8988T (cell line): ENCODE measurements at places on chromosomes 1 and 21.

DNA sequence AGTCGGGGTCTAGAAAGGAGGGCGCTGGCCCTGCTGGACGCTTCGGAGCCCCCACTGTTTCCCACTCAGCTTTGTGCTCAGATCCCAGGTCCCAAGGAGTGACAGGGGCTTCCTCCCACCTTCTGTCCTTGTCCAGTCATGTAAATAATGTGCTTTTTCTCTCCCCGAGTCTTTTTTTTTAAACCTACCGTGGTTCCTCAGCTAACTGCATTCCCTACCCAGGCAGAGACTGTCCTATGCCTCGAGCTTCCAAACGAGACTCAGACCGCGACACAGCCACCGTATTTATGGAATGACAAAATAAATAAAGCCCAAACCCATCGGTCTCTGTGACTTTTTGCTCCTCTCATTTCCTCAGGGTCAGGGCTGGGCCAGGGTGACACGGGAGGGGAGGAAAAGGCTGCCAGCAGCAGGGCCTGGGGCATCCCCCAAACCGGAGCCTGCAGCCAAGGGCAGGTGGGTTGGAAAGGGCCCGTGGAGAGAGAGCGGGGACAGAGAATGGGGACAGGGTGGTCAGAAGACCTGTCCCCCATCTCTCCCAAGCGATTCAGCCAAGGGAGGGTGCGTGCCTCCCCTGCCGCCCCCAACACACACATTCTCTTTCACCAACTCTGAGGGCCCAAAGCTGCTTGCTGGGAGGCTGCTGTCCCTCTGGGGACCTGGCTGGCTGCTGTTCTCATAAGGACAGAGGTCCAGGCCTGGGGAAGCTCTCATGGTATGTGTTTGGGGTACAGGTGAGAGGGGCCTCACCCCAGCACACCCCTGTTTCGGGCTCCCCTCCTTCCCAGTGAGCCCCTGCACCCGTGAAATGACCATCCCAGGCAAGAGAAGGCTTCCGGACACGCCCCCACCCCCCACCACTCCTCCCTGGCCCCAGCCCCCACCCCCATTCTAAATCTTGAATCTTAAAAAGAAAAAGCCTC lies 55.4 kb downstream of the KCNAB2 start:
- DNase-seq, result no peak

- DNase-seq, result no peak
Observed at GRCh38 chr1:207845109-207845508, 65.8 kb downstream of the CD34 start.

DNA sequence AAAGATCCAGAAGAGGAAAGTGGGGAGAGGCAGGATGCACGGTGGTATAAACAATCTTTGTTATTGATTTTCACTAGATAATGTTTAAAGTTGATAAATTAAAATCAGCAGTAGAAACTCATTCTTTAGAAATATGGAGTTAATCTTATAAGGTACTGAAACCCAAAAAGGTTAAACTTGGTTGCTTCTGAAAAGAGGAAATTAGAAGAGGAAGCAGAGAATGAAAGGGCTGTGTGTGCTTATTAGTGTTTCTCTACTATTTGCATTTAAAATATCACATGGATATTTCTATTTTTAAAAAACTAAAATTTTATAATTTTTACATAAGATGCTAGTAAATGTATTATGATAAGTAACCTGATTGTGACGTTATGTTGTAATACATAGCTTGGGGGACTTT lies 24.4 kb downstream of the C1orf141 start:
- no peak for DNase-seq

DNA sequence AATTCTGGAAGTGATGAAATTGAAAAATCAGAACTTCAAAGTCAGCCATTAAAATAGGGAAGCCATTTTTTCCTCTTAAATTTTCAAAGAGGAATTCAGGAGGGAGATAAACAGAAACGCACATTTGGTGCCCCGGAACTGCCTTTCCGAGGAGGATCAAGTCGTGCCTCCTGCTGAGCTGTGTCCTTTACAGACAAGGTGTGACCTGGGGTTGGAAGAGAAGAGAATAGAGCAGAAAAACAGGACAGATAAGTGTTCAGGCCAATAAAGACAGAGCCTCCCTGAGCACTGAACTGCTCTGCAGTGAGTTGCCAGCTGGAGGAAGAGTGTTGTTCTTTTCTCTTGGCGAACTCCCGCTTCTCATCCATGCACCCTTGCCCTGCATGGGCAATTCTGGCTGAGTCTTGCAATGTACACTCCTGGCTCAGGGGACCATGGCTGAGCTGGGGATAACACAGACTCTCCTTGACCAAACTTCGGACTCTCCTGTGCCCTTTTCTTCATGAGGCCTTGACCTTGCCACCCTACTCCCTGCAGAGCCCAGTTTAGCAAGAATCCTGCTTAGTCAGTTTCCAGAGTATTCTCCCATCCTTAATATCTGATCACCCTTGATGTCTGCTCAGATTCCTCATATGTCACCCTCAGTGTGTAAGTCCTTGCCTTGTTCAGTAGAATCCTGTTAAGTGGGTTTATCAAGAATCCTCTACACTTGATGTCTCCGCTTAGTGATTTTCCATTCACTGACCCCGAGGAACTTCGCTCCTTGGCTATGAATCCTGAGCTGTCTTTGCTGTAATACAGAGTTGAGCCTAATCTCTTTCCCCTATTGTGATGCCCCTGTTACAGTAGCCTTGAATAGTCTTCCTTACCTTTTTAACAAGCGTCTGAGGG lies 1.3 kb upstream of the MTARC1 start:
- DNase-seq, result no peak

GRCh38 chr1:6260433-6260934 lies 414 bp downstream of the GPR153 start:
- DNase-seq, result no peak

- DNase-seq, result peak; percentile 53
Observed at GRCh38 chr1:185646202-185646683, 87.9 kb upstream of the HMCN1 start.

- DNase-seq, result no peak
Observed at GRCh38 chr1:17561561-17561985, 22.1 kb downstream of the ARHGEF10L start.

- no peak for DNase-seq
Observed at GRCh38 chr1:151978922-151979321, 14.7 kb downstream of the S100A10 start.

- peak; percentile 83 for DNase-seq
Observed at GRCh38 chr1:43348809-43349593, 9.8 kb upstream of the CDC20 start.

DNA sequence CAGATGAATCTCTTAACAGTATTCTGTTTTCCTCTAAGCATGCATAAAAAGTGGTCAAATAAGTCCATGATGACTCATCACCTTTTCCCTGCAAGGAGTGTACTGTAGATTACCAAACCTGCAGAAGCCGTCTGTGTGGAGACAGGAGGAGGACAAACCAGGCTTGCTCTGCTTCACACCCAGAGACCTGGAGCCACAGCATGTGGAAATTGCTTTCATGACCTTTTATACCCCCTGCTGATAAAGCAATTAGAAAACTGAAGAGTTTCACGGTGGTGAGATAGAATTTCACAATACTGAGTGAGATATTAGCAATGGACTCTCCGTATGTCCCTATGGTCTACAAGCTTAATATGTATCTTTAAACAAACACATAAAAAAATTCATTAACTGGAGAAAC lies 9.4 kb downstream of the CORT start:
- DNase-seq, result no peak

GRCh38 chr1:181443231-181443853 lies 40.0 kb upstream of the CACNA1E start:
- DNase-seq, result no peak

- DNase-seq, result no peak
Observed at GRCh38 chr1:1541956-1542765, 1.7 kb upstream of the TMEM240 start.

DNA sequence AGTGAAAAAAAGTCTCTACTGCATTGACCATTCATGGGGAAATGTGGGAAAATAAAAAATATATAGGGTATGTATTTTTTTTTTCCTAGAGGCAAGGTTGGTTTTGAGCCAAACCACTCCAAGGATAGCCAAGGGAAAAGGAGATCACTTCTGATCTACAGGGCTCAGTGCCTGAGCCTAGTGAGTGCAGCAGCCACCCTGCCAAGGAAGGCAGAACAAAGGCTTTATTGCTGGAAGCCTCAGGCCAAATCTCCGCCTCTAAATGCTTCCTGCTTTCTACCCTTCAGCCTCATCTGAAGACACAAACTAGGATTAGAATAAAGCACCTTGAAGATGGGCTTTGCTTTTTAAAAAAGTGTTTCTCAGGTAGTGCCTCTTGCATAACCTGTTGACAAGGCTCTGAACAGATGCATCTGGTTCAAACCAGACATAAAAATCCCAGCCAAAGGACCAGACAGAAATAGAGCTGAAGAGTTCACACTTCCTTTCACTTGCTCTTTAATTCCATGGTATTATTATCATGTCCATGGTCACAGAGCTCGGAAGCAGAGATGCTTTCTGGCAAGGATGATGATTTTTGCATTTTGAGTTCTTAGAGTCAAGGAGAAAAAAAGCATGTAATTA lies 10.5 kb downstream of the C1orf115 start:
- DNase-seq, result no peak

- DNase-seq, result no peak
Observed at GRCh38 chr1:76759950-76760349, 107.3 kb upstream of the ST6GALNAC5 start.
